ENCODE measurements at places on chromosomes 2 and 18.

- no peak for DNase-seq
Measured at GRCh38 chr2:233130481-233131020, 70.4 kb downstream of the INPP5D start.

DNA sequence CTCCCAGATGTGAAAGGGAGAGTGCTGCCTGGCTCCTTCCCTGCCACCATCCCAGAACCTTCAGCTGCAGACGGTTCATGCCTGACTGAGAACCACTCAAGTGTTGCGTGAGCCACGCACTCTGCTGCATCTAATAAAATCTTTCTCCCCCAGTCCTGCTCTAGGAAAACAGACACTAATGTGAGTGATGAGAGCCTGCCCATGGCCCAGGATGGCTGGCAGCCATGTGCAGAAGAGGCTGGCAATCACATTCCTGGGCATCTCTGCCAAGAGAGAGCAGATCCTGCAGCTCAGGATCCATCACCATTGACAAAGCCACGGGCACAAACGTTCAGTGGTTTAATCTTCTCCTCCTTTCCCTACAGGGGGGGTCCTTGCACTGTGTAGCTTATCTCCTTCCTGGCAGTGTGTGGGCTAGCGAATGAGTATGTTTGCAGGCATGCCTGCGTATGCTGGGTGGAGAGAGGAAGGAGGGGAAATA is 477.5 kb downstream of the SLC4A3 start:
- DNase-seq: no peak

GRCh38 chr2:43823751-43824150 is 14.9 kb downstream of the ABCG5 start:
- DNase-seq: no peak

DNA sequence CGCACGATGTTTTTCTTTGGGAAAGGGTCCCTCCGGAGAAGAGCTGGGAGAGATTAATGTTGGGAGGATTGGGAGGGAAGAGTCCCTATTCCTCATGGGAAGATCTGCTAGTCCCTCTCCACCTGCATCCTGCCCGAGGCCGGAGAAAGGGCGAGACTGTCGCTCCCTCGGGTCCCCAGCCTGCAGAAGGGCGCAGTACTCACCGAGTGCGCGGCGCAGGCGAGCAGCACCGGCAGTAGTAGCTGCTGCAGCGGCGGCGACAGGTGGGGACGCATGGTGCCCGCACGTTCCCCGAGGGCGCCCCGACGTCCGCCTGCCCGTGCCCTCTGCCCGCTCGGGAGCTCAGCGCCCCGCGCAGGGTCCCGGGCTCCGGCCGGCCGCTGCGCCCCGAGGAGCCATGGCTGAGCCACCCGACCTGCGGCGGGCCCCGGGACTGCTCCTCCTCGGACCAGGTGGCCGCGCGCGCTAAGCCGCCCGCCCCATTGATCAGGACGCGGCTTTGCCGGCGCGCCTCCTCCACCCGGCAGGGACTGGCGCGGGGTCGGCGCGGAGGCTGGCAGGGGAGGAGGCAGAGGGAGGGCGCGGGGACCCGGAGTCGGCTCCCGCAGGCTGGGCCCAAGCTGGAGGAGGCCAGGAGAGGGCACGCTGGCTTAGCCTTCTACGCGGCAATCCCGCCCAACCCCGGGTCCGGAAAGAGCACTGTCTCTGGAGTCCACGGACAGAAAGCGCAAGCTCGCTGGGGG is at the start of gene SCTR:
SCTR (minus strand) TSS at position 532 of the 743 bp plus-strand sequence; CDS start at position 275, 257 bp downstream.
- no peak for DNase-seq

DNA sequence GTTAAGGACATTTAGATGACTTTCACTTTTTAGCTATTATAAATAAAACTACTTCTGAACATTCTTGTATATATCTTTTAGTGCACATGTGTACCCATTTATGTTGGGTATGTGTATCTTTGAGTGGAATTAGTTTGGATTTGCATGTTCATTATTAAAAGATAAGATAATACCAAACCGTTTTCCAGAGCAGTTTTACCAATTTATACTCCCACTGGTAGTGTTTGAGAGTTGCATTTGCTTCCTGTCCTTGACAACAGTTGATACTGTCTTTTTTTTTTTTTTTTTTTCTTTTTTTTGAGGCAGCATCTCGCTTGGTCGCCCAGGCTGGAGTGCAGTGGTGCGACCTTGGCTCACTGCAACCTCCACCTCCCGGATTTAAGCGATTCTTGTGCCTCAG is 23.3 kb downstream of the SLC30A6 start:
- no peak for DNase-seq

GRCh38 chr2:191927319-191927867 is 80.5 kb upstream of the CAVIN2 start:
- no peak for DNase-seq

DNA sequence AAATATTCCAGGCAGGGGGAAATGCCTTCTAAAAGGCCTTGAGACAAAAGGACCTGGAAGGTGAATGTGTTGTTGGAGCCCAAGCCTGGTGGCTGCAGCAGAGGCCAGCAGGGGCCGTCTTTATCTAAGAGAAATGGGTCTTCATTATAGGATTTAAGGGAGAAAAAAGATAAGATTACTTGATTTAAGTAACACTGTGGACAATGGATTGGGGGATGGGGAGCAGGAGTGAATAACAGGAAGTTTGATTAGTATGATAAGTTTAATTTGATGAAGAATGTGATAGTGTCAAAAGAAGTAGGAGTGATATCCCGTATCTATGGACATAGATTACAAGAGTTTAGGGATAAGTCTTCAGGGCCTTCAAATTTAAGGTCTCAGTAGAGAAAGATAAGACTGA is 64.2 kb downstream of the WDR75 start:
- DNase-seq: no peak

DNA sequence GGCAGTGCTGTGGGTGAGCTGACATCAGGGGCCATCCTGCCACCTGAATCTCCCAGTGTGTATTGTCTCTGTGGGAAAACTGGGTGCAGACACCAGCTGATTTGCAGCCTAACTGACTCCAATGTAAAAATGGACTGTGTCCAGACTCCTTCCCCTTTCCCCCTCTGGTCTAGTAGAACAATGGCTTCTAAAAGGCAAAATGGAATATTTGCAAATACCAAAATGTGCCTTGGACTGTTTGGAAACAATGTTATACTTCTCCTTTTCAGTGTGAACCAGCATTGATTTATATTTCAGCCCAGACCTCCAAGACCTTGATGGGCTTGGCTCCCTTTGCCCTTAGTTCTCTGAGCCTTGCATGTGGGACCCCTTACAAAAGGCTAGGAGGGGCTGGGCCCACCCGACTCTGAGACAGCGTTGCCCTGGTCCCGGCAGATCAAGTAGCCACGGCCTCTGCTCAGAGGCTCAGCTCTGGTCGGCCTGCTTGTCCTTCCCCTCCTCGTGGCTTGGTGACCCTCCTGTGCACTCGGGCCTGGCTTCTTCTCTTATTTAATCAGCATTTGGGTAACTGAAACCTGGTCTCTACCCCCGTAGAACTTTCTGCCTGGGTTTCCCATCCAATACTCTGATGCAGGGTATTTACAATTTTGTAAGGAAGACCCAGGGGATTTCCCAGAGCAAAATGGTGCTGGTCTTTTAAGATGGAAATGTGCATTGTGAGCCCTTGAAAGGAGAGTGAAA is 18.0 kb upstream of the ACKR3 start:
- no peak for DNase-seq

GRCh38 chr2:164697688-164698461 is 76.6 kb upstream of the GRB14 start:
- no peak for DNase-seq

DNA sequence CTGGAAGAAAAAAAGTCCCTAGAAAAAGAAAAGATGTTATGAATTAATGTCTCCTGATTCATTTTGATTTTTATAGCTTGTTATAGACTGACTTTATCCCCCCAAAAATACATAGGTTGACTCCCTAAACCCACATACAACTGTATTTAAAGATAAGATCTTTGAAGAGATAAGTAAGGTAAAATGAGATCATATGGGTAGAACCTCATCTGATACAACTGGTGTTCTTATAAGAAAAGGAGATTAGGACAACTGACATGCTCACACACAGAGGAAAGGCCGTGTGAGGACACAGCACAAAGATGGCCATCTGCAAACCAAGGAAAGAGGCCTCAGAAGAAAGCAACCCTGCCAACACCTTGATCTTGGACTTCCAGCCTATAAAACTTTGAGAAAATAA is 117.5 kb downstream of the CD226 start:
- DNase-seq: no peak

DNA sequence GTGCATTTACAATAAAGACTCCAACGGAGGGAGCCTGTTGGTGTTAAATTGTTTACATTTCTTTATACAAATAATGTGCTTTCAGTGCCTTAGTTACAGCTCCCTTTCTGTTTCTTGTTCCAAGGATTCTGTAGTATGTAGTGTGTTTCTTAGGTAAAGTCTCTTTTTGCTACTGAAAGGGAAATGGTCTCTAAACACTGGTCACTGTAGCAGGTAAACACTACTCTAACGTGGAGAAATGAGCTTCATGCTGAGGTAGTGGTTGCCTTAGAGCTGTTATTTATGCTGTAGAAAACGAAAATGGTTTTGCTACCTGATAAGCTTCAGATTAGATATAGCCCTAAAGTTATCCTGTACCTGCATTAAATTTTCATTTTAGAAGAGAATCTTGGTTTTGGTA is 163.6 kb downstream of the CAPN13 start:
- DNase-seq: no peak

DNA sequence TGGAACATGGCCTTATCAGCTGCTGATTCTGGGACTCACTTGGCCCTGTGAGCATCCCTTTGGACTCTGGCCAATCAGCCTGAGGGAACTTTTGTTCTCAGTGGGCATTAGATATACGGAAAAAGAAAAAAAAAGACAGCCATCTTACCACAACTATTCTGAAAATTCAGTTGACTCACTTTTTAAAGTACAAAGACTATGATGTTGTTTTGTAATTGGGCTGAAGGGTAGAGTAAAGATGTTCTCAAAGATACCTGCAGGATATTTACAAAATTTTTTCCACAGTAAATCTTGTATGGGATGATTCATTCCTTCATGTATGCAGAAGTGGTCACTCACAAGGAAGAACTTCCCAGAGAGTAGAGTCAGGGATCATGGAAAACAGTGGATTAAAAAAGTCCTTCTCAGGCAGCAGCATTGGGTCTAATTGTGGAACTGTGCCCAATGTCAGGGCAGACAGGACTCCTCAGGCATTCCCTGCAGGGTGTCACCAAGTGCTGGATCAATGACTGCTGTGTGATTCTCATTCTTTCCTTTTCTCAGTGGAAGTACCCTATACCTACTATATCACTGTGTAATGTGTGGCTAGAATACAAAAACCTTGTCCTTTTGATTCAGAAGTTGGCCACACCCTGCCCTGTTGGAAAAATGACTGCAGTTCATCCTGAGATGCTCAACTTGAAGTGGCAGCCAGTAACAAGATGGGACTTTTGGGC is 35.4 kb downstream of the SULT1C4 start:
- DNase-seq: no peak

GRCh38 chr2:12730265-12730664 is 13.5 kb downstream of the TRIB2 start:
- no peak for DNase-seq

DNA sequence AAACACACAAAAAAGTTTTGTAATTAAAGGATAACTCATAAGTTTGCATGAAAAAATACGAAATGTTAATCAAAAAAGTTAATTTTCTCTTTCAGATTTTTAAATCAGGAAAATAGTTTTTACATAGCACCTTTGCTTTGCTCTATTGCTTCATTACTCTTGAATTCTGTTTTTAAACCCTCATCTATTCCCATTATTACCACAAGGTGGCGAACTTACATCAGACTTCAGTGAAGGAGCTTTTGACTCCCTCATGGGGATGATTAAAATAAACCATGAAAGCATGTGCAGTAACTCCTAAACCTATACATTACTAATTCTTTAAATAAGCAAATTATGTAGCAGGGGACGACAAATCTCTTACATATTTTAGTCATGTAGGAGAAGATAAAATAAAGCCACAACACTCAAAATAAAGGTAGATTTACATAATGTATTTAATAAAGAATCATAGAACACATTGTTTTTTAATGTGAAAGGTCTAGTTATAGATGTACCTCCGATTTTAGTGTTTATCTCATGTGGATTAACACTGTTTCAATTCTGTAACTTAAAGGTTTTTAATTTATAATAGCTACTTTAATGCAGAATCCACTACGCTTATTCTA is 105.2 kb downstream of the NETO1 start:
- DNase-seq: peak; percentile 13

GRCh38 chr2:201597397-201597796 is 45.9 kb downstream of the TMEM237 start:
- no peak for DNase-seq

GRCh38 chr2:219252570-219252899 is 508 bp upstream of the TUBA4B start:
- no peak for DNase-seq

DNA sequence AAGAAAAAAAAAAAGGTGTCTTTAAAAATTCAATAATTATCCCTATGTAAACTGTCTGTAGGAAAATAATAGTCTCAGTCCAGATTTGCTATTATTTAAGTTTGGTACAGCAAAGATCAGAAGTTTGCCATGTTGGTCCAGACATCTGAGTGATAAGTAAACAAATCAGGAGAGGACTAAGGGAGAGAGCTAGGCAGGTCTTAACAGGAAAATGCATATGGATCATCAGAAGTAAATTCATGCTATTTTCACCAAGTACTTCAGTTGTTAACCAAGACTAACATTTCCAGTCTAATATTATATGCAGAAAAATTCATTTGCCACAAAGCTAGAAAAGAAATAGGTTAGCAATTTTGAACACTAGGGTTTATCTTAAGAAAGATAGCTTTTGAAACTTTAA is 95.0 kb upstream of the STK17B start:
- no peak for DNase-seq

DNA sequence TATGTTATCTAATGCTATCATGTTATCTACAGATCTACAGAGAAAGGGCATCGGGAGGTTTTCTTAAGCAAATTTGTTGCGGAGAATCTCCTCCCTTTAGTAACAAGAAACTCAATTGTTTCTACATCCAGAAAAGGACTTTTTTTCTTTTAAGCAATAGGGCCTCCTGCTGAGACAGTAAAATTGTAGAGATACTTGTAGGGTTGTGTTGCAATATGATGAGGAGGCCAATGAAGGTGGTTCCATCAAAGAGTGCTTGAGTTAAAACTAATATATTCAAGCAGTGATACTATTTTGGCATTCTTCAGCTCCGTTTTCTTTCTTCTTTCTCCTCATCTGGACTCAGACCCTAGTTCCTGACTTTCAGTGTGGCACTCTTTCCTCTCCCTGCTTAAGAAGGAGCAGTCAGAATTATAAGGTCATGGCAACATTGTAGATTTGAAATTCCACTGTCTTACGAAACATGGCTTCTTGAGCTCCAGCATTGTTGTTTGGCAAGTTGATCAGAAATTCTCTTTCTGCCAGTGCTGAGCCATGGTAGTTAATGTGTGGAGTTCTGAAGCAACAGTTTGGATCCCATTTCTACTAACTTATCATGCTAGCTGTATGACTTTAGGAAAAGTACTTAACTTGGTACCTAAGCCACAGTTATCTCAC is 202.0 kb upstream of the SLC14A2 start:
- no peak for DNase-seq

DNA sequence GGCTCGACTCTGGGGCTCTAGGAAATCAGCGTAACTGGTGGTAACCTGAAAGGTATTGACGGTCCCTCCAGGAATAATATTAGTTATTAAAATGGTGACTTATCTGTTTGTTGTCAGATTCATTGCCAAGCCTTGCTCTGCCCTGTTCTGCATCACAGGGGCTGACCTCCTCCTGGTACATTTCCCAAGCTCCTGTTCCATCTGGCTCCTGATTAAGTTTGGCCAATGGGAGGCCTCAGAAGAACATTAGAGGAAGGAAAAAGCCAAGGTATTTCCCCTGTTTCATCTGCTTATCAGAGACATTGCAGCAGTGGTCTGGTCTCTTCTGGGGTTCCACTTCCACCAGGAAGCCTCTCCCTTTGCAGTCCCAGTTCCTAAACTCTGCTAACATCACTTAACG is 527.0 kb downstream of the TNS1 start:
- DNase-seq: no peak

Data from CD4-positive, alpha-beta T cell treated with Interleukin-21 for 1 hour (primary cell).